OCI-LY7 (cell line): ENCODE measurements at places on chromosomes 13 and 19. TPM values are rescaled to one million over a fixed set of nuclear protein-coding genes. Genes with fewer than 3 reads are reported as not detected.
A peak's percentile ranks its signal among the peaks of the same experiment; 100 is the strongest.

DNA sequence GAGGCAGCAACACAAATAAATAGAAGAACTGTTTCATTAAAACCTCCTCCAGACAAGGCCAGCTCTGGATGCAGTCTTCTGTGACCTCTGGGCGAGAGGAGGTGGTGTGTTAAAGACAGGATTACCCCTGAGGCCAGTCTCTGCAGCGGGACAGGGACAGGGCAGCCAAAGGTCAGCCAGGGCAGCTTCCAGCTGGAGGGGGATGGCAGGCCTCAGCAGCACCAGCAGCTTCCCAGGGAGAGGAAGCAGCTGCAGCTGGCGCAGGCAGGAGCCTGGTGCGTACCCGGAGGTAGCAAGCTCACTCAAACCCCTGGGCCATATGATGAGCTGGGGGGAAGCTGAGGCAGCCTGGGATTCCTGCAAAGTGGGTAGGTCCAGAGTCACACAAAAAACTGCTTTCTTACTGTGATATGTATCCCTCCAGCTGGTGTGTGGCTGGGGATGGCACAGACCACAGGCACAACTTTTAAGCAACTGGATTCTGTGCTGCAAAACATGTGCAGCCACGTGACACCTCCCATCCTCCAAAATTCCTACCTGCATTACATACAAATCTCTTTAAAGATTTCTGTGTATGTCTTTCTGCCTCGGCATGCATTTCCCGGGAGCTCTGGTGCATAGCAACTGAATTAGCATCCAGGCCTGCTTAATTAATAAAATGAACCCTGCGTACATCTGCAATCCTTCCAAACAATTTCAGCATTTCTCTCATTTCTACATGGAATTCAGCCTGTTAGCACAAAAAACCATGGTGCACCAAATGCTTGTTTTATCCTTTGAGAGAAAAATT lies 238.3 kb upstream of the MAB21L1 start:
- DNase-seq = no peak

PBX4 gene
- 4.6 and 5.0 TPM in 2 replicates for total RNA-seq

DNA sequence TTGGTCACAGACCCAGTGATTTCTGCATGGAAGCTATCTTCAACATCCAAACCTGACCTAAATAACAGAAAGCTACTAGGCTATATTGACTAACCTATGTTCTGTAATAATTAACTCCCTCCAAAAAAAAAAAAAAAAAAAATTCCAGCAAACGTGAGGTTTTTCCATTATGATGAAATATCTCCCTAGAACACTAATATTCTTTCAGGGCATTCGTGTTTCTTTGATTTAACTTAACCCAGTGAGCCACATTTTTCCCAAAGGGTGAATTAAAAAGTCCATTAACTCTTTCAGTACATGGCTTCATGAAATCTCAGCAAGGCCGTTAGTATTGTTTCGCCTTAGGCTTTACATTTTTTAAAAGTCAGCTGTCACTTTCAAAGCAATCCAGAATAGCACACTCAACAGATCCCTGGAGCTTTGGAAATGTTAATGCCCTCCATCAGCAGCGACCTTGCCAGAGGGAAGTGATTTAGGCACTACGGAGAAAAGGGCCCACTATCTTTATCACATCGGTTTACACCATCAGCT lies 175.8 kb downstream of the DCT start:
- no peak for DNase-seq

GRCh38 chr13:32737111-32737571 lies 150.9 kb downstream of the PDS5B start:
- DNase-seq = peak; percentile 22

- DNase-seq = no peak
Observed at GRCh38 chr19:51187395-51188226, 37.3 kb upstream of the CD33 start.

SIGLEC12 gene
- not detected in 2 replicates for total RNA-seq

DNA sequence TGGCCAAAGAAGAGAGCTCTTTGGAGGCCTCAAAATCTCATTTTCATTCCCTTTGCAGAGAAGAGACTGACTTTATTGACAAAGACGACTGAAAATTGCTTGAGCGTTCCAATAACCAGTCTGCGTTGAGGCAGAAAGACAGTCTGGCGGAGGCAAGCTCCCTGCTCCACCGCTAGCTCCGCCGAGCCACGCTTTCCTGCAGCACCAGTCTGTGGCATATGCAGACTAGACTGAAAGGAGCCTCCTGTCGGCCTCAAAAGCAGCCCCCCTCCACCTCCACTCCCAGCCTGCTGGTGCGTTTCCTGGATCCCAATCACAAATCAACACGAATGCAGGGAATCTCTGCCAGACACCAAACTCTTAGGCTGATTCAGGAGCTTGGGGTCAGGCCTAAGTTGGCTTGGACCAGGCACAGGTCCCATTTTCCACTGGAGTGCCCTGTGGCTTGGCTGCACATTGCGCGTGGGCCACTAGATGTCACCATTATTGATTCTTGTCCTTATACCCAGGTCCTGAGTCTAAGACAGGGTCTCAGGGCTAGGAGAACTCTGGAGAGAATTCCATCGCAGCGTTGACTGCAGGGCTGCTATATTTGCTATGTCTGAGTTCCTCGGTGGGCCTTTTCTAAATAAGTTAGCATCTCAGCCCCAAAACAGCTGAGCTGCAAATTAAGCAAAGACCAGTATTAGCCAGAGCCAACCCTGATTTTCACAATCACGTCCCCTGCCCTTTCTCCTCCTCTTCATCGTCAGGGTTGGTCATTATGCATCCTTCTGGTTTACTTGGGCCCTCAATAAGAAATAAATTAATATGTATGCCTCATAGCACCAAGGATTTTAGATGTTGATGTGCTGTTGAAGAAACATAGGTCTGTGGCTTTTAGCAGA lies 5.2 kb upstream of the ZNF507 start:
- DNase-seq = peak; percentile 44

DNA sequence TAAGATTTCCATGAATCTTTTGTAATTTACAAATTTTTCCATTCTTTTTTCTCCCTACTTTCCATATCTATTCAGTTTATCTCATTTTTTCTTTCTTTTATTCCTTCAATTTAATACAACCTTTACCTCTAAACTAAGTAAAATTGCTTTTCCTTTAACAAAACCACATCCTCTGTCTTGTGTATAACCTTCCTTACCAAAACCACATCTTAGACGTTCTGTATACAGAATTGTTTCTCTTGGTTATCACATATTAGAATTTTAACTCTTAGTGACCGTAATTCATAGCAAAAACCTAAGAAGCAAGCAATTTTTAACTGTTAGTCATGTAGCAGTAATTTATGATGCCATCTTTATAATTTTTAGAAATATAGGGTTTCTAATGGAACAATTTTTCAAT lies 15.0 kb downstream of the PPP5C start:
- no peak for DNase-seq

DNA sequence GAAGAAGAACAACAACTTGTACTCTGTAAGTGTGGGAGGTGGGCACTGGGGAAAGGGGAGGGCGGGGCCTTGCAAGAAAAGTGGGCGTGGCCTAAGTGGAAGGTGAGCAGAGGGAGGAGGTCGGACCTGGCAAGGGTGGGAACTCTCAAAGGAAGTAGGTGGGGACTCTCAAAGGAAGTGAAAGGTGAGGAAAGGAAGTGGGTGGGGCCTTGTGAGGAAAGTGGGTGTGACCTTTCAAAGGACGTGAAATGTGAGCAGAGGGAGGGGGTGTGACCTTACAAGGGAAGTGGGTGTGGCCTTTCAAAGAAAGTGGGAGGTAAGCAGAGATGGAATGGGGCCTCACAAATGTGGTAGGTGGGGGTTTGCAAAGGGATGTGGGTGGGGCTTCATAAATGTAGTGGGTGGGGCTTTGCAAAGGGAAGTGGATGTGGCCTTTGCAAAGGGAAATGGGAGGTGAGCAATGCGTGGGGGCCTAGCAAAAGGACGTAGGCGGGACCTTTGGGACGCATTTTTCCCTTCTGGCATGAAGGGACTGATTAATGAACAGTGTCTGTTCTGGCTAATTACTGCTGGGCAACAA lies 25.9 kb downstream of the ACSBG2 start:
- peak; percentile 98 for DNase-seq

DNA sequence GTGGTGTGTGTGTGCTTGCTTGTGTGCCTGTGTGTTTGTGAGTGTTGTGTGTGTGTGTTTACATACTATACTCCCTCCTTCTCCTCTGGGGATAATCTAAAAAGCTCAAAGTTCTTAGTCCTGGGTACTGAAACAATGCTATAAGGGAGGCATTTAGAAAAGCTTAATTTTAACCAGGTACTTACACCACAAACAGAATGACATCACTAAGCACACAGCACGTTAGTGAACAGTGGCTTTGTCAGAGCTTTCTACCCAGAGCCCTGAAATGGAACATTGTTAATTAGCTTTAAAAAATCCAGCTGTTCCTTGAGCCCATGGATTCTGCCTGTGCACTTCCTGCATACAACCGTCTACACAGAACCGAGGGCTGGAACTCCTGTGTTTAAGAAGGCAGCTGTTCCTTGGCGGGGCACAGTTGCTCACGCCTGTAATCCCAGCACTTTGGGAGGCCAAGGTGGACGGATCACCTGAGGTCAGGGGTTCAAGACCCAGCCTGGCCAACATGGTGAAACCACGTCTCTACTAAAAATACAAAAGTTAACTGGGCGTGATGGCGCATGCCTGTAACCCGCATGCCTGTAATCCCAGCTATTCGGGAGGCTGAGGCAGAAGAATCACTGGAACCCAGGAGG lies 69.6 kb upstream of the RNF113B start:
- DNase-seq = no peak

- DNase-seq = peak; percentile 18
Observed at GRCh38 chr13:81171065-81171647, 830.2 kb upstream of the SPRY2 start.

DNA sequence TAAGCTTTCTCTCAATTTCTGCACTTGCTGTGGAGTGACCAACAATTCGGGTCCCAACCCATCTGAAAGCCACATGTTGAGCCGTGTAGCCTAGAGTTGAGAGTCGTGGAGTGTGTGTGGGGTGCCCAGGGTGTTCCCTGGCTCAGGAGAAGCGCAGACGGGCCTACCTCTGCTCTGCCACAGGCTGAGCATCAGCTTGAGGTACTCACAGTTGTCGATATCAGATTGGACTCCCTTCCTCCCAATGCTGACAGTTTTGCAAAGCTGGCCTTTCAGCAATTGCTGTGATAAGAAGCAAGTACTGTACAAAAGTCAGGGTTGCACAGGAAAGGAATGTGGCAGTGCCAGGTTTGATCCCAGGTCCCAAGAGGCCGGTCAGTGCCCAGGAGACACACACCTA lies 133.4 kb upstream of the SPACA7 start:
- no peak for DNase-seq

DNA sequence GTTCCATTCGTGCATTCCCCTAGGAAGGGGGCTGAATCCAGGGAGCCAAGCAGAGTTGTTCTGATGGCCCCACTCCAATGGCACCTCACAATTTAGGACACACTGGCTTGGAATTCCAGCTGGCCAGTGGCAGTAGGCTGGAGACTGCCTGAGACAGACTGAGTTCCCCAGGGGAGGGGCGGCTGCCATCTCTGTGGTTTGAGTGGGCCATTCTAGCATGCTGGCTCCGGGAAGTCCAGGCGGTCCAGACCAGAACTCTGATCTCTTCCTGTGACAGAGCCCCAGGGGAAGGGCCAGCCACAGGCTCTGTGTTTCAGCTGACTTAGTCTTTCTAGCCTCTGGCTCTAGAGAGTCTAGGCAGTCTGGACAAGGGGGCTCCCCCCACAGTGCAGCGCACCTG lies 29.5 kb upstream of the SLC7A1 start:
- DNase-seq = no peak

DNA sequence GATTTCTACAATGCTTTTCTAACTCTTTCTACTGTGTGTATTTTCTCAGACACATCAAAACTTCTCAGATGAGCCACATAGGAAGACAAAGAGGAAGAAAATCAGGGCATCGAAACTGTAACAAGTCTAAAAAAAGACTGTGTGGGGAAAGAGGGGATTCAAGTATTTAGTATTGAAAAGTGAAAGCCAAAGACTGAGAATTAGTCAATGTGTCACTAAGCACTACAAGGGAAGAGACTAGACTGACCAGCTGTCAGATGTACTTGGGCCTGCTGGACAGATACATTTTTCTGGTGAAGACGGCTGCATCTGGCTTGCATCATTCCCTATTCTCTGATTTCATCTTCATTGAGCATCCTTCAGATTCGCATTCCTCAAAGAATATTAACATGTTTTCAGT lies 25.4 kb downstream of the COMMD6 start:
- DNase-seq = no peak
